ENCODE measurements at places on chromosomes 2 and 18.
A peak's percentile ranks its signal among the peaks of the same experiment; 100 is the strongest.

DNA sequence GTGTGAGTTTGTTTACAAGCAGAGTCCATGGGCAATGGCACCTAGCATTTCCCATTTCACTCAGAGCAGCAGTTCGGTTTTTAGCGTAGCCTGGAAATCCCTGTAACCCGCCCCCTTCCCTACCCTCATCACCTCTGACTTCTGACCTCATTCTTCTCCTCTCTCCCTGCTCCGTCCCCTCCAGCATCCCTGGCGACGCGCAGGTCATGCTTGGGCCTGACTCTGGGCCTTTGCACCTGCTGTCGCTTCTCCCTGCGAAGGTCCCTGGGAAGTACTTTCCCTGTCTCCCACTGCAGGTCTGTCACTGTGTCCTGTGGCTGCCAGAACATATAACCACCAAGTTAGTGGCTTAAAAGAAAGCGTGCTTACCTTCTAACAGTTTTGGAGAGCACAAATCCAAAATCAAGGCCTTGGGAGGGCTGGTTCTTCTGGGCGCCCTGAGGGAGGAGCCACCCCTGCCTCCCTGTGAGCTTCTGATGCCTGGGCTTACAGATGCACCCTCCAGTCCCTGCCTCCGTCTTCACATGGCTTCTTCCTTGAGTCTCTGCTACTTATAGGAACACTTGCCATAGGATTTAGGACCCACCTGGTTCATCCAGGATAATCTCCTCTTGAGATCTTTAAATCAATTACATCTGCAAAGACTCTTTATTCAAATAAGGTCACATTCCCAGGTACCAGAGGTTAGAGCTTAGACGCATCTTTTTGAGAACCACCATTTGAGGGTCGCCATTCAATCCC lies 8.1 kb upstream of the RAB17 start:
- DNase-seq, result no peak

- DNase-seq, result no peak
These were observed 1.2 kb downstream of the TLX2 start for GRCh38 chr2:74515271-74515980.

GRCh38 chr2:16227811-16228462 lies 287.6 kb downstream of the MYCN start:
- no peak for DNase-seq

GRCh38 chr2:25029183-25029554 lies 12.7 kb upstream of the EFR3B start:
- DNase-seq, result no peak

DNA sequence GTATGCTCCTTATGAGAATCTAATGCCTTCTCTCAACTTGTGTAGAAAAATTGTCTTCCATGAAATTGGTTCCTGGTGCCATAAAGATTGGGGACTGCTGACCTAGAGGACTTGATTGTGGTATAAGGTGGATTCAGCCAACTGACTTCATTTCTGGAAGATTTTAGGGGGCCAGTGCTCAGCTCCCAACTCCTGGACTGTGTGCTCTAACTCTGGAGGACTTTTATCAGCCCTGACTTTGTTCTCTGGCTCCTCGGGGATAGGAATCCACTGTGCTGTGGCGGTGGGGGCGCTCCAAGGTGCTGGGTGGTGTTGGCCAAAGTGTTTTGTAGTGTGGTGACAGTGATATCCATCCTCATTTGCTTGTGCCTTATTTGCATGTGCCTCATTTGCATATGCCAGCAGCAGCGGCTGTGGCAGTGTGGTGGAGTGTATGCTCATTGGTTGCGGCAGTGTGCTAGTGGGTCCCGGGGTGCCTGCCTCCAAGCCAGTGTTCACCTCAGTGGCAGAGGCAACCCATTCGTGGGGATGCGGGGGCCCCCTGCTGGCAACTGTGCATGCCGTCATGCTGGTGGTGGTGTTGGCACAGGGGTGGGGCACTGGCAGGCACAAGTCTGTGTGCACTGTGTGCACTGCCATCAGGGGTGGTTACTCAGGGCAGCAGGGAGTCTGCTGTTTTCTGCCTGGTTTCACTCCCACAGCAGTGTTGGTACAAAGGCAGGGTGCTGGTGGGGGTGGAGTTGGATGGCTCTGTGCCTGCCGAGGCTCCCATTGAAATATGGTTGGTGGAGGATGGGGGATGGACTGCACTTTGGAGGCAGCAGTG lies 19.6 kb downstream of the EHBP1 start:
- peak; percentile 61 for DNase-seq

GRCh38 chr2:207871506-207871905 lies 101.8 kb upstream of the FZD5 start:
- no peak for DNase-seq

DNA sequence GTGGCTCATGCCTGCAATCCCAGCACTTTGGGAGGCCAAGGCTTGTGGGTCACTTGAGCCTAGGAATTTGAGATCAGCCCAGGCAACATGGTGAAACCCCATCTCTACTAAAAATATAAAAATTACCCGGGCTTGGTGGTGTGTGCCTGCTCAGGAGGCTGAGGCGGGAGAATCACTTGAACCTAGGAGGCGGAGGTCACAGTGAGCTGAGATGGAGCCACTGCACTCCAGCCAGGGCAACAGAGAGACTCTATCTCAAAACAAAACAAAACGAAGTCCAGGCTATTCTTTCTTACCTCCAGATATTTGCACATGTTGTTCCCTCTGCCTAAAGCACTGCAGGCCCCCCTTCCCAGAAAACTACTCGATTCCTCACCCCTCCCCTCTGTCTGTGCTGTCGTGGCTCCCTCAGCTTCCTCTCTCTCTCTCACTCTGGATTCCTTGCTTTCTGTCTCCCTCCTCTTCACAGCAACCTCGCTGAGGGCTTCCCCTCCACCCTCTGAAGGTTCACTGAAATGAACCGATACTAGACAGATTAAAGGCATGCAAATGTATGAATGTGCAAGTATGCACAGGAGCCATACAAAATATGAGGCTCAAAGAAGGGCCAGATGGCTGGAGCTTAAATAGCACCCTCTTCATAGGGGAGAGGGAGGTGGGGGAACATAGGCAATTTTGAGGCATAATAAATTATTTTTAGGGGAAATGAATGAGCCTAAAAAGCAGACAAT lies 18.5 kb downstream of the TMEM177 start:
- no peak for DNase-seq

Data from hematopoietic multipotent progenitor cell treated with erythropoietin and hydrocortisone succinate and interleukin-3 and kit ligand, for 15 days (in vitro differentiated cells).